Heart right ventricle (tissue), 16 donors: ENCODE measurements at places on chromosomes 2 and 18. TPM values are rescaled to one million over a fixed set of nuclear protein-coding genes. Genes with fewer than 3 reads are reported as not detected.

OSBPL1A gene
- total RNA-seq: 67.2 TPM

TXNDC9 gene
- 21.0 TPM for total RNA-seq

NXPH2 gene
- total RNA-seq: not detected

DHRS9 gene
- 4.1 TPM for total RNA-seq

- DNase-seq: no peak
These were observed 36.9 kb downstream of the SCN1A start for GRCh38 chr2:166090908-166091307.

DNA sequence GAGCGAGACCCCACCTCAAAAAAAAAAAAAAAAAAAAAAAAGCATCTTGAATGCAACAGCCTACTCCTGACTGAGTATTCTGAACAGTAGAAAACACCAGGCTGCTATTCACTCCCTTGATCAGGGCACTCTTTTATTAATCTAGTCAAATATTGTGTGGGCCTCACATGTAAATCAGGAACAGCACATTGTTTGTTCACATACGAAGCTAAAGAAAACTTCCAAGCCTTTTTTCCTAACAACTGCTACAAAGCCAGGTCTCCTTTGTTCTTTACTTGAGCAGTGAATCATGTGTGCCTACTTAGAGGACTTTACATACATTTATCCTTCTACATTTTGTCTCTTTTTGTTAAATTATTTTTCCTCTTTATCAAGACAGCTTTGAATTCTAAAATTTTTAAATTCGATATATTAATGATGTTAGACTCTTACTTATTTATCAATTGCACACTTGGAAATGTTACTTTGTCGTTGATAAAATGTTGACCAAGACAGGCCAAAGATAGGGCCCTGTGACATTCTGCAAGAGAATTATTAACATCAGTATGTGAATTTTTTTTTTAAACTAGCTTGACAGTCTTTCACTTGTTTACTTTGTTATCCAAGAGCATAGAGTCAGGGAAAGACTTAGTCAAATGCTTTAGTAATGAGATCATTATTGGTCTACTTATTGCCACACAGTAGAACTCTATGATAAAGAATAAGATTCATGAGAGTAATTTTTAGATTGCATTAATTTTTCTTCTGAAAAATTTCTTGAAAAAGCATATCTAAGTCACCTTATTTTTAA, 13.2 kb downstream of the SPATS2L start:
- DNase-seq: no peak

DNA sequence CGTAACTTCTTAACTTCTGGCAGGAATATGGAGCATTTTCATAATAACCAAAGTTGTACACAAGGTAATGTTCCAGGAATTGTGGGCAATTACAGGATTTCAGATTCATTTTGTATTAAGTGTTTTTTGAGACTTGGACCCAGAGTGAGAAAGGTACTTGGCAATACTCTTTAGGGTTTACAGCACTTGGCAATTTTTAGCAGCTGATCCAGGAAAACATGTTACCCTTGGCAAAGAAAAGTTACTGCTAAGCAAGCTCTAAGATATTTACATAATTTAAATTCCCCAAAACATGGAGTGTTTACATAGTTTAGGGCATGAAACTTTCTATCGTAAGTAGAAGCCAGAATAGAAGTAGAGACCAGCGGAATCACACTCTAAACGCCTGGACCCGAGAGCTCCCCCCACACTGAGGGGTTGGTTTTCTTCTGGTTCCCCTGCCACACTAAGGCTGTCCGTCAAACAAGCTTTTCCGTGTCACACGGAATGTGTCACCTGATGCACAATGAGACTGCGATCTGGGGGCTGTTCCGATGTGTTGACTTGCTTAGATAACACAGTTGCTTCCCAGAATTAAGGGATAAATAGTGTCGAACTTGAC, 177.1 kb downstream of the PTGR3 start:
- DNase-seq: no peak

- no peak for DNase-seq
These were observed 322.1 kb upstream of the CHAC2 start for GRCh38 chr2:53445383-53446070.

DNA sequence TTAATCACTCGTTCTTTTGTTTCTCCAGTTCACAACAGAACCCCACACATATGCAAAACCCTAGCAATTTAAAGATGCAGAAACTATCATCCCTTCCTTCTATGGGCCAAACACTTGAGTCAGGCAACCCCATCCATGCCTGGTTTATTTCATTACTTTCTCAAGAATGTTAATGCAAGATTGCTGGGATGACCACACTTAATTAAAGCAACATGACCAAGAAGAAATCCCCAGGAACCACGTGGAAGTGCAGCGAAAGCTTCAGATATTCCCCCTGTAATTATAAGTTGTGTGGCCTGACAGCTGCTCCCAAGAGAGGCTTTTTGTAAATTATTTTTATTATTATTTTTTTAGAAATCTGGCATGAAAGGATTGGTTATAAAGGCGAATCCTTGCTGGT, 246.2 kb upstream of the ID2 start:
- no peak for DNase-seq

DNA sequence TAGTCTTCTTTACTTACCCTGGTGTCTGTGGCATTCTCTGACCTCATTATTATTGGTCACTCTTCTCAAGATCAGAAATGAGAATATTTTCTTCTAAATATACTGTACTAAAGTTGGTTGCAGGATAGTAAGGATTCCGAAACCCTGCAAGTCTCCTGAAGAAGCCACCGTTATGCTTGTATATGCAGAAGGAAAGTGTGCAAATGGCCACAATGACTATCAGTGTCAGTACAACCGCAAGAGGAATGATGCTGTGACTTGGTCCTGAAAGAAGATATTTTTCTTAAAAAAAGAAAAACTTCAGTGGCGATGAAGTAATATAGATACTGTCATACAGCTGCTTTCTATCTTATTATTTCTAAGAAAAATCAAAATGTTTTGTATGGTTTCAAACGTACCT, 120.7 kb downstream of the PLA2R1 start:
- DNase-seq: no peak

DNA sequence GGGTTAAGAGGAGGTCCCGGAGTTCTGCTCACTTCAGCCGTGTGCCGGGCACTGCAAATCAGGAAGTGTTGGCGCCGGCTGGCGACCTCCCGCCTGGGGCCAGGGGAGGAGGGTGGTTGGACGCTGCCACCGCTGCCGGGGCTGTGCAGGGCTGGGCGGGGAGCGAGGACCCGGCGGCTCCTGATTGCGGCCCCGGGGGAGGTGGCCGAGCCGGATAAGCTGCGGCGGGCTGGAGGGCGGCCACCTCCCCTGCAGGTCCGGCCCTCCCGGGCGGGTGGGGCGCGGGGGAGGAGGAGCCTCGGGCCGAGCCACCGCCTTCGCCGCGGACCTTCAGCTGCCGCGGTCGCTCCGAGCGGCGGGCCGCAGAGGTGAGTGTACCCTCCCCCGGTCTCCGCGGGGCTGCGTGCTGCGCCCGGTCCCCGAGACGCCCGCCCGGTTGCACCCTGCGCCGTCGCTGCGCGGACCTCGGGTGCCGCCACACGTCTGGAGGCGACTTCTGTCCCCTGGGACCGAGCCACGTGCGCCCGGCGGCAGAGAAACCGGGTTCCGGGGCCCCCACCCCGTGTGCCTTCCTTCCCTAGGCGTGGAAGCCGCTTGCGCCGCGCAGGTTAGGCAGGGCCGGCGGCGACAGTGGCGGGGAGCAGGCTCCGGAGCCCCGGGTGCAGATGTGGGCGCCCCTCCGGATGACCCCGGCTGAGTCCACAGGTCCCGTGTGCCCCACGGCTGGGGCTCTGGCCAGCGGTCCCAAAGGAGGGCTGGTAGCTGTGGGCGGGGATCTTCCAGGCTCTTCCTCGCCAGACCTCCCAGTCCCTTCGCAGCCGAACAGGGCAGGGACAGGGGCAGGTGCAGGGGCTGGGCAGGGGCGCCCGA, at the start of gene STEAP3:
Gene STEAP3, plus strand, starts transcription at position 314 of the 870 bp plus-strand sequence. CDS start 7,179 bp downstream, outside the sequence.
- DNase-seq: peak; percentile 86

GRCh38 chr2:188297978-188298377, 6.3 kb downstream of the GULP1 start:
- no peak for DNase-seq

DNA sequence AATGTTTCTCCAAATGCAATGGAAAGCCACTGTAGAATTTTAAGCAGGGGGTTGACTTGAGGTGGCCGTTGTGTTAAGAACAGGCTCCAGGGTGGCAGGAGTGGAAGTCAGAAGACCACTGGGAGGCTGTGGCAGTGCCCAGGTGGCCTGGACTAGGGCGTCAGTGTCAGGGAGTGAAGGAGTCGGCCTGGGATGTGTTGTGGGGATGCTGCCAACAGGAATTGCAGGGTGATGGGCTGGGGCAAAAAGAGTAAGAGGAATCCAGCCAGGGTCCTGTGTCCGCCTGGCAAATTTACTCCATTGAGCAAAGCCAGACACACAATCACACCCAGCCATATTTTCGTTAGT, 55.1 kb downstream of the ACAA2 start:
- DNase-seq: no peak

DNA sequence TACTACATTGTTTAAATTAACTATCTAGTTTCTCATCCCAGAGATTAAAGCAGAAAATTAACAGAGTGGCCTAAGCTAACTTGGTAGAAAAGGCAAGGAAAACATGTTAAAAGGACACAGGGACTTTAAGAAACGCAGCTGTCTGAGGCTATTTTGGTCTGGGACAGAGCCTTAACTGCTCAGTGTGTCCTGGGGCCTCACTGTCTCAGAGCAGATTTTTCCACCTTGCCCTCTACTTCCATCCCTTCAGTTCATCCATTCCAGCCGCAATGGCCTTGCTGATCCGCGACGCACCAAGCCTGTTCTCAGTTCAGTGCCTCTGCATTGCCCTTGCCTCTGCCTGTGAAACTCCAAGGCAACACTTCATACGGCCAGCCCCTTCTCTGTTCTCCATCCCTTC, 114.9 kb upstream of the OSR1 start:
- no peak for DNase-seq
